ENCODE measurements at places on chromosomes 16 and 17.

- DNase-seq = no peak
Measured at GRCh38 chr17:17363638-17364337, 60.6 kb downstream of the NT5M start.

DNA sequence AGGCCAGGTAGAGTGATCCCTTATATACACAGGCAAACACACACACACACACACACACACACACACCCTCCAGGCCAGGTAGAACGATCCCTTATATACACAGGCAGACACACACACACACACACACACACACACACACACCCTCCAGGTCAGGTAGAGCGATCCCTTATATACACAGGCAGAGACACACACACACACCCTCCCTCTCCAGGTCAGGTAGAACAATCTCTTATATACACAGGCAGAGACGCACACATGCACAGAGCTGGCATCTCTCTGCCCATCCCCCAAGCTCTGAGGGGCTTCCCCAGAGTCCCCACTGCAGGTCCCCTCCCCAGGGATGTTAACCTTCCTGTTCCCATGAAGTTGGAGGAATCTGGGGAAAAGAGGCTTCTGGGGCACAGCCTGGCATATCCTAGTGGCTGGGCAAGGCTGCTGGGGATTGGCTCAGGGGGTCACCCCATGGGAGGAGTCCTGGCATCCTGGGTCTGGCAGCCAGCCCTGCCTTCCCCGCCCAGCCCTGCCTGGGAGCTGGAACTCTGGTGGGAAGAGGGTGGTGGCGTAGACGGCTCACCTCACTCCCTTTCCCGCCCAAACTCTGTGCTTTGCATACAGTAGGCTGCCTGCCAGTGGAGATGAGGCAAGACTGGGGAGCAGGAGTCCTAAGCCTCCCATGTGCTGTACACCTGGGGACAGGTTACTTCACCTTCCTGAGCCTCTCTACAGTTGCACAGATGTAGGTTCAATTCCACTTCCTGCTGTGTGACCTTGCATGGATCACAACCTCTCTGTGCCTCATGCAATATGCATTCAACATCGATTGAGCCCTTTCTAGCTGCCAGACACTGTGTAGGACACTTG lies 41.8 kb downstream of the TEKT5 start:
- no peak for DNase-seq

DNA sequence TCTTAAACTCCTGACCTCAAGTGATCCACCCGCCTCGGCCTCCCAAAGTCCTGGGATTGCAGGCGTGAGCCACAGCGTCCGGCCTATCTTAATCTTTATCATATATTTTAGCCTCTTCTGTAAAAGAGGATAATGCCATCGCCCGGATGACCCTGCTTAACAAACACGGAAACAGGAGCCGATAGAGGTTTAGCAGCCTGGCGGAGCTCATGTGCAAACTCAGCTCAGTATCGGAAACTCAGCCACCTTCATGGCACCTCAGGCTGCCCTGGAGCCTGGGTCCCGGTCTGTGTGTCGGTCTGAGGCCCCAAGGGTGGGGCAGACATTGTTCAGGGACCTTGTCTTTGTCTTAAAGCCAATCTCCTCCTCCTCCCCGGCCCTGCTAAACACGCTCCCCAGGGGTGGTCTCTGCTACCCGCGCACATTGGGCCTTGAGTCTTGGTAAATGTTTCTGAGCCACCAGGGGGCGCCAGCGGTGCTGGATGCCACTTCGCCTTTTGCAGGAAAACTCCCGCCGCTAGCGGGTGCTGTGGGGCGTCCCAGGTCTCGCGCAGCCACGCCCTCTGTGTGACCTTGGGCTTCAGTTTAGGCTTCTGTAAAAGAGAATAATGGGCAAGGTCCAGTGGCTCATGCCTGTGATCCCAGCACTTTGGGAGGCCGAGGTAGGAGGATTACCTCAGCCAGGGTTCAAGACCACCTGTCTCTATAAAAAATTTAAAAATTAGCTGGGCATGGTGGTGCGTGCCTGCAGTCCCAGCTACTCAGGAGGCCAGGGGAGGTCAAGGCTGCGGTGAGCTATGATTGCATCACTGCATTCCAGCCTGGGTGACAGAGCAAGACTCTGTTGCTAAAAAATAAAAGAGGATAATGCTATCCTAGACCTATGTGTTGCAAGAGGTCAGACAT lies 2.7 kb downstream of the CETP start:
- DNase-seq = peak; percentile 94

DNA sequence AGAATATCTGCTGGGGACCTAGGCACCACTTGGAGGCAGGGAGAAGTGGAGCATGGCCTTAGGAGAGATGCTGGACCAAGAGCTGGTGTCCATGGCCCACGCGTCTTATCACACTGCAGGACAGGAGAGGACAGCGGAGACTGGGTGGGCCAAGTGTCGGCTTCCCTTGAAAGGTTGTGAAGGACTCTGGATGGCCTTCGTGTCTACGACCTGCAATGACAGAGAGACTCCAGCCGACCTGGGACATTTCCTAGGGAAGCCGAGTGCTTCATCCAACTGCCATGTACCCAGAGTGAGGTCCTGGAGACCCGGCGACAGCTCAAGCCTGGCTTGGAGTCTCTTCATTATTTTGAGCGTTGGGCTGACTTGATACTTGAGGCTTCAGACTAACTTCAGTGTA lies 20.5 kb downstream of the C1QTNF1 start:
- no peak for DNase-seq

- no peak for DNase-seq
Measured at GRCh38 chr17:64250233-64250835, 12.7 kb downstream of the TEX2 start.

DNA sequence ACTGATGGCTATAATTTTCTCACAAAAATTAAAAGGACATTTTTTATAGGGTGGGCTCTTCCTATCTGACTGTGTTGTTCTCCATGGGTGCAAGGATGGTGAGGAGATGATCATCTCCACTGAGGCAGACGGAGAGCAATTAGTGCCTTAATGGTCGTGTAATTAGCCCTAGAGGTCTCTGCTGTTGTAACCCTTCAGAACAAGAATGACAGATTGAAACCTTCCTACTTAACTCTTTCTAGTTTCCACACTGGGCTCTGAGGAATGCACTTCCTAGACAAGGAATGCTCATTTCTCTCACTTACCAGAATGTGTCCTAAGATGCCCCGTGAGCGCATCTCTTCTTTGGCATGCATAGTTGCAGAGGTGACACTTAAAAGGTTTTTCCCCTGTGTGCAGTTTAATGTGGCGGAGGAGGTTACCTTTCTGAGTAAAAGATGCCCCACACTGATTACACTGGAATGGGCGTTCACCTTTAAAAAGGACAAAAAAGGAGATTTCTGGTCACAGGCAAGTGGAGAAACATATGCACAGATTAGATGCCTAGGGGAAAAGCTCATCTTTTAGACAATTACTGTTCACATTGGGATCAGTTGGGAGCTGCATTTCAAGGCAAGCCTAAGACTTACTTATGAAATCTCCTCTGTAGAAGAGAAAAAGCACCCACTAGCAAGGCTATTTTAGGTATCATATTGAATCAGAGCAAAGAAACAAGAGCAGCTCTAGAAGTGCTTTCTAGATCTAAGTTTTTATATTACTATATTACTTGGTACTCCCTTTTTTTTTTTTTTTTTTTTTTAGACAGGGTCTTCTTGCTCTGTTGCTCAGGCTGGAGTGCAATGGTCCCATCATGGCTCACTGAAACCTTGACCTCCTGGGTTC lies 53.6 kb downstream of the GRB7 start:
- no peak for DNase-seq

- peak; percentile 37 for DNase-seq
Measured at GRCh38 chr16:49866595-49867071, 10.7 kb upstream of the ZNF423 start.

GRCh38 chr17:21285164-21286065 lies 904 bp downstream of the MAP2K3 start:
- no peak for DNase-seq

DNA sequence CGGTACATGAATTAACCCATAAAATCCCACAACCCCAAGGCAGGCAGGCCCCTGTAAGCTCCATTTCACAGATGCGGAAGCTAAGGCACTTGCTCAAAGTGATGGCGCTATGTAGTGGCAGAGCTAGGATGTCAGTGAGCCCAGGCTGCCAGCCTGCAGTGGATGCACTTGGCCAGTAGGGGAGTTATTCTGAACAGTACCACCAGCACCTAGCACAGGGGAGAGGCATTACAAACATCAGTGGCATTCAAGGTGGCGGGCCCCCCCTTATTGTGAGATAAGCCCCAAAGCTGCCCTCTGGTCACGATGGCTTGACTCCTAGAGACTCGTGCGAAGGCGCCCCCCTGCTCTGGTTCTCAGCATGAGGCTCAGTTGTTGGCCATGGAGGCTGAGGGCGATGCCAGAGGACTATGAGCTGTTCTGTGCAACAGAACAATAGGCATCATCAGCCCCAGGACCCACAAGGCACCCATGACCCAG lies 33.8 kb downstream of the GTF3C1 start:
- peak; percentile 27 for DNase-seq

DNA sequence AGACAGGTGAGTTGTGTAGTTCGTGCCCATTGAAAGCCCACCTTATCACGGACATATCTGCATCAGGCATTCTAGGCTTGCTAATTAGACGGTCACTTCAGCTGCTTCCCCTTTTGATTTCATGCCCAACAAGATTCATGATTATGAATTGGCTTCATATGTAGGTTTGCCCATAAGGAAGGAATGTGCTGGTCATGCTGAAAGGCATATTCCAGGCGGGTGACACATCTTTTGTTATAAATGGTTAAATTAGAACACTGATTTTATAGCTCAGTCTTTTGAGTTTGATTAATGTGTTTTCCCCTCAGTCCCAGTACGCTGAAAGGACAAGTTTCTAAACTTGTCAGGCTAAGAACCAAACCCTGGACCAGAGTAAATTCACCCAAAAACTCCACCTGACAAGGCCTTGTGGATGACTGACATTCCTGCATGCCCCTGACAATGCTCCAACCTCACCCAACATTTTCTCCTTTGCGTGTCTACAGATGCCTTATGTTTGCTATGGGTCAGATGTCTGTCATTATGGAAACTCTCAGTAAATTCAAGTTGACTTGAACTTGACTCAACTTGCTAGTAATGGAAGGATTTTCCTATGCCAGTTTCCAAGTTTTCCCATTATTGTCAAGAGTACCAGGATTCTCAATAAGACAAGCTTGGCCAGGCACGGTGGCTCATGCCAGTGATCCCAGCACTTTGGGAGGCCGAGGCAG lies 421.9 kb downstream of the PMP22 start:
- no peak for DNase-seq

DNA sequence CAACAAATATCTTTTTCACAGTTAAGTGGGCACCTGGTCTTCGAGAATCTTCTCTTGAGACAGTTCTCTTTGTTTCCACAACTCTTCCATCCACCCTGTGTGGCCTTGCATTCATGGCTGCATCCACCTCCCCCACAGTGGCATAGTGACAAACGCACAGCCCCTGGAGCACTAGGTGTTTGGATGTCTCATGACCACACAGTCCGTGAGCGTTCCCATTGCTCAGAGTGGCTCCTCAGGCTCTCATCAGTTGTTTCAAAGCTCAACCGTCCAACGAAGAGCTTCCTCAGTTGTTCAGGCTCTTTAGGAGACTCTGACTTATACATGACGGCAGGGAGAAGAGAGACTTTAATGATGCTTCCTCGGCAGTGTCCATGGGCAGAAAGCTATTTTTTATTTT lies 191.6 kb downstream of the CDRT15L2 start:
- DNase-seq = no peak

GRCh38 chr16:1265090-1265630 lies 9.3 kb downstream of the TPSD1 start:
- no peak for DNase-seq

GRCh38 chr17:47266782-47267181 lies 13.2 kb downstream of the ITGB3 start:
- no peak for DNase-seq

DNA sequence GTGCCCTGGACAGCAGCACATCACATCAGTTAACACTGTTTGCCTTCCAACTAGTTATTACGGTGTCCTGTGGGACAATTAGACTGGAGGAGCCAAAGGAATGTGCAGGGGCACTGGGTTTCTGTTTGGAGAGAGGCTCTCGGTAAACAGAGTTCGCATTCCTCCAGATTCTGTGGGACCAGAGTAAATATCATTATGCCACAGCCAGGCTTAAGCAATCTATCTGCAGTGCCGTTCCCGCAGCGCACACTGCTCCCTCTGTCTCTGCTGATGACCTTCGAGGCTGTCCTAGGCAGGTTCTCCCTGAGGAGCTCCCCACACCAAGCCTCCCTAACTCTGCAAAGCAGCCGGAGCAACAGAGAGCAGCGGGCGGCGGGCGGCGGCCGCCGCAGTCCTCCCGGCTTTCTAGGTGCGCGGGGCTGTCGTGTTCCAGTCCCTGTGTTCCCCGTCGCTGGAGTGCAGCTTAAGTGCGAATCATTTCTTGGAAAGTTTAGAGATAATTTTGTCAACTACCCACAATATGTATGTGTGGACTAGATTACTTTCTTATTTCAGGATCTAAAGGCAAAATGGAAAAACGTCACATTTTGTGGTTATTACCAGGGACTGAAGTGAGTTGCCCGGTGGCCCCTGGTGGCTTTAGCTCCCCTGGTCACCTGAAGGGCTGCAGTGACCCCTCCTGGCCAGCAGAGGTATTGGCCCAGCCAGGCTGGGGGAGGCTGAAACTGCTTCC lies 43.3 kb downstream of the PGS1 start:
- peak; percentile 85 for DNase-seq

- peak; percentile 78 for DNase-seq
Measured at GRCh38 chr16:84308120-84308519, 13.4 kb downstream of the WFDC1 start.

Measured in nephron progenitor cell (in vitro differentiated cells).